ENCODE measurements at places on chromosomes 12 and 14. TPM values are rescaled to one million over a fixed set of nuclear protein-coding genes. Genes with fewer than 3 reads are reported as not detected.

NRXN3 gene
- not detected for total RNA-seq

FSCB gene
- not detected for total RNA-seq

- DNase-seq = no peak
These were observed 12.1 kb upstream of the PPP4R4 start for GRCh38 chr14:94161981-94162380.

- no peak for DNase-seq
These were observed 72.9 kb downstream of the C14orf132 start for GRCh38 chr14:96112032-96112431.

DNA sequence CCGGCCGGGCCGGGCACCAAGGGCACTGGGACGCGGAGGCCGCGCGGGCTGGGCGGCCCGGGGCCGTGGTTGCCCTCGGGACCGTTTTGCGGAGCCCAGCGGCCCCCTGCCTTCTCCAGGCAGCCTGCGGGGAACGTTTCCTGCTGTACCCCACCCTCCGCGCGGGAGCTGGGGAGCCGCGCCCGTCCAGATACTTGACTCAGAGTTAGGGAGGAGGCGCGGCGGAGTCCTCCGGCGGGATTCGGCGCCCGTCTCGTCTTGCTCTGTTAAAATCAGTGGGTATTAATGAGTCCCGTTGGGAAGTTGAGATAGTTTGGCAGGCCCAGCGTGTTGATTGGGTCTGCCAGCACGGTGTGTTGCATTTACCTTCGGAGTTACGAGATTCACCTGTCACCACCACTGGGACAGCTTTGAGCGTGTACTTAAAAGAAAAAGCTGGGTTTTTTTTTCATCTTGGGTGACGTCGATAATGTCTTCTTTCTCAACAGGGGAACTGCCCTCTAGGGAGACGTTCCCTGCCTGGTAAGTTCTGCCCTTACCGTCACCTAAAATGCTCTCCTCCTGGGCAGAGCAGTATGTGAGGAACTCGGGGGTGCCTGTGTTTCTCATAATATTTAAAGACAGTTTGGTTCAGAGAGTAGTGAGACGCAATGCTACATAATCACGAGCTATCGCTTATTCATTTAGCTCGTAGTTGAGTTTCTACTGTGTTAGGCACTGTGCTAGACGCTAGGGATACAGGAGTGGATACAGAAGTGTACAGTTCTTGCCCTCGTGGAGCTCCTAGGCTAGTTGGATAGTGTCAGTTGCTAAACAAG is 596 bp downstream of the DLST start:
- peak; percentile 52 for DNase-seq

DNA sequence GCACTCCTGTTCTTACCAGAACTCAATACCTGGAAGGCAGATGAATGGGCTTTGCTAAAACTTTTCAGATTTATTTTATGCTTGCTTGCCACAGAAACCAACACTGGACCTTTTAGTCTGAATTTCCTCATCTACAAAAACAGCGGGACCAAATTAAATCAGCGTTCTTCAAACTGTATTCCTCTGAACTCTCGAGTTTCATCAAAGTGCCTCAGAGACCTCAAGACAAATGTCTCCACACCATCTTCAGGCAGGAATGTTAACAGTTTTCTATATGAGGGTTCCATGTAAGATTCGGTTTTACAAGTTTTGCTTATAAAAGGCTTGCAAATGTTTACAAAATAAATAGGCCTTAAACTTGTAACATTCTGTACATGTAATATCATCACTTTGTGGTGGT is 74.6 kb downstream of the MED13L start:
- no peak for DNase-seq

ZC2HC1C gene
- 13.8 TPM for total RNA-seq

- DNase-seq = no peak
These were observed 19.0 kb downstream of the SDSL start for GRCh38 chr12:113440947-113441782.

GRCh38 chr12:96143392-96143791 is 50.8 kb upstream of the ELK3 start:
- no peak for DNase-seq

IFNG-AS1 gene
- total RNA-seq = not detected

KERA gene
- total RNA-seq = not detected

DNA sequence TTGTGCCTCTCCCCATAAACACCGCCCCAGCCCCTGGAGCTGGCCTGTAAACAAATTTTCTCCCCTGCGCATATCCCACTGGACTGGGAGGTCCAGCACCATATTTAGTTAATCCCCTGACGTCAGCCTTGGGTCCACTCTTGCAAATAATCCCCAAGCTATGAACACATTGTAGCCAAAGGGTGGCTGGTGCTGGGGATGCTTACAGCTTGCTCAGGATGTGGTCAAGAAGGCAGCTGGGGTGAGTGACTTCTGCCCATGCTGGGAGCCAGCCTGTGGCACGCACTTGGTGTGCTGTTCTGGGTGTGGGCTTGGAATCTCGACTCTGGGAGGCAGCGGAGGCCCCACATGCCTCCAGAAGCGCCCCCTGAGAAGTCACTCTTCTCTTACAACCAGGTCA is 32.1 kb downstream of the CMKLR1 start:
- no peak for DNase-seq

DNA sequence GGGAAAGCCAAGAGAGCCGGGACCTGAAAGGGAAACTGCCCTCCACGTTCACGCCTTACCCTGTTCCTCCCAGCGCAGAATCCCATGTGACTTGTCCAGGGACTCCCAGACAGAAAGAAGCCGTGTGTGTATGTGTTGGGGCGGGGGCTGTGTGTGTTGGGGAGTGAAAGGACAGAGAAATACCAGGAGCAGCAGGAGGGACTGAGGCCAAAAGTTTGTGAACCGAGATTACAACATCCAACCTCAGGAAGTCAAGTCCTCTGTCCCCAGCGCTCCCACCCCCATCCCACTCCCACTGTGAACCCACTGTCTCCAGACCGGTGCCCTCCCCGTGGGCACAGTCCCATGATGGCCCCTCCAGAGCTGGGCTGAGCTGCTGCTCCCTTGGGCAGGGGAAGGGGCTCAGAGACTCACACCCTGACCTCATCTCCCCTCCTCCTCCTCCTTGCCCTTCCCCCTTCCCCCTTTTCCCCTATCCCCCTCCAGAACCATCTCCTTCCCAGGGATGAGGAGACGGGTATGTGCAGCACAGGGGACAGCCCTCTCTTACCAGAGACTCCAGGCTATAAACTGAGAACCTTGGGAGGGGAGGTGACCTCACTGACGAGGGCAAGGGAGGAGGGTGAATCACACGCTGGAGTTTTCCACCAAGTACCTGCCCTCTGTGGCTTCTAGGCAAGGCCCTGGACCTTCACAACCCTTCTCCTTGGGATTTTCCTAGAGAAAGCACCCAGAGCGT is at the start of gene SLC6A12:
TSS of gene SLC6A12 (minus strand) at position 155 of the 739 bp plus-strand sequence. CDS start 4,171 bp downstream, outside the sequence.
- no peak for DNase-seq

DNA sequence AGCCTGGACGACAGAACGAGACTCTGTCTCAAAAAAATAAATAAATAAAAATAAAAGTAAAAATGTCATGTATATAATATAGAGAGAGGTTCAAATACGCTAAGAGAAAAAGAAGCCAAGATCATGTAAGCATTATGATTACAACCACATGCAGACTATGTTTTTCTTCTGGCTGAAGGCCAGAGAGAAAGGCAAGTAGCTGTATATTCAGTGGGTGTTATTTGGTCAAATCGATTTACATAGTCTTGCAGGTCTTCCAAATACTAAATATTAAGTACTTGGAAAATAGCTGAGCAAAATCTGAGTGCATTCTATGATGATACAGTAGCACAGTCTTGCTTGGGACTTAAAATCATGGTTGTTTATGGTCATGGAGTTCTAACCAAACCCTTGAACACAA is 758.0 kb downstream of the DIO2 start:
- no peak for DNase-seq

- DNase-seq = no peak
These were observed 201.3 kb downstream of the GPHN start for GRCh38 chr14:66709291-66709690.

DNA sequence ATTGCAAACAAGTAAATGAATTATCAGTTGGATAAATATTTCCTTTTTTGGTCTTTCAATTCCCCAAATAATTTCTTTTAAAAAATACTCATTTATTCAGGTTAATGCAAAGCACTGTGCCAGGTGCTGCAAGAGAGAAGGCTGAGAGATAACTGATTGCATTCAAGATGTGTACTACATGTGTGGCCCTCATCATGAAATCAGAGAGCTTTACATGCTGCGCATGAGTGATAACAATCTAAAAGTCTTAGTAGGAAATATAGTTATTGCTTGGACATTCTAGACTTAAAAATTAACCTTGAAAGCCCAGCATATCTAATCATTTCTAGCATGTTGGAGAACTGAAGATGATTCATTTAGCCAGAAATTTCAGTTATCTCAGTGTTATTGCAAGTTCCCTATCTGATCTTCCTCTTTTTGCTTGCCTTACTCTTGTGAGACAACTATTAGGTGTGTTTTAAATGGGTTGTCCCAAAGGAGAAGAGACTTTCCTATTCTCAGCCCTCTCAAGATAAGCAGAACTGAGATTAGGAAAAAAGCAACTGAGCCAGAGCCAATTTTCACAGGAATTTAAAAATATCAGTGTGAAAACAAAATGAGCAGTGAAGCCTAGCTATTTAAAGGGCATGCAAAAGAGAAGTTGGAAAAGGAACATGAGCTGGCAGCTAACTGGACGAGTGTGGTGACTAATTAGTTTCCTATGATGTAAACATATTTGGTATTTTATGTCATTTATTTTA is 60.9 kb downstream of the PLEKHA5 start:
- no peak for DNase-seq

- DNase-seq = no peak
These were observed 45.4 kb downstream of the TMTC1 start for GRCh38 chr12:29738365-29738764.

- DNase-seq = no peak
These were observed 284.2 kb upstream of the CAND1 start for GRCh38 chr12:66984962-66985361.

DNA sequence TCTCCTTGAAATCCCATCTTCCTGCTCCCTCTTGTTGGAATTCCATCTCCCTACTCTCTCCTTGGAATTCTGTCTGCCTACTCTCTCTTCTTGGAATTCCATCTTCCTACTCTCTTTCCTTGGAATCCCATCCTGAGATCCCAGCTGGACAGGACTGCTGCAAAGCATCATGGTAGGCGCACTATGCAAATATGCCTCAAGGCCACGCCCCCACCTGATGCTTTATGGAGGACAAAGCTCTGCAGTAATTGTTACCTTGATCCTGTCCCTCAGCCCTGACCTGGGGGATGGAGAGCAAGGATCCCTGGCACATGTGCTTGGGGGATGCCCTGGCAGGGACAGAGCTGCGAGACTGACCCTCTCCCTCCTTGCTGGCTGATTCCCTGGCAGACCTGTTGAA is 185.6 kb downstream of the TBX5 start:
- DNase-seq = no peak

GRCh38 chr14:102182936-102183619 is 43.4 kb downstream of the WDR20 start:
- no peak for DNase-seq

GRCh38 chr14:96198430-96199130 is 6.1 kb upstream of the BDKRB2 start:
- no peak for DNase-seq

GRCh38 chr14:44154874-44155273 is 352.2 kb downstream of the FSCB start:
- no peak for DNase-seq

DCAF5 gene
- total RNA-seq = 29.1 TPM

- DNase-seq = no peak
These were observed 753 bp downstream of the ACRBP start for GRCh38 chr12:6646276-6647082.

GRCh38 chr14:95233702-95234241 is 76.4 kb upstream of the DICER1 start:
- no peak for DNase-seq

- DNase-seq = no peak
These were observed 12.8 kb upstream of the AQP2 start for GRCh38 chr12:49937639-49938300.

- DNase-seq = no peak
These were observed 17.8 kb upstream of the YAF2 start for GRCh38 chr12:42255866-42256261.
